WERI-Rb-1 (cell line): ENCODE measurements at places on chromosomes 2 and 18.

DNA sequence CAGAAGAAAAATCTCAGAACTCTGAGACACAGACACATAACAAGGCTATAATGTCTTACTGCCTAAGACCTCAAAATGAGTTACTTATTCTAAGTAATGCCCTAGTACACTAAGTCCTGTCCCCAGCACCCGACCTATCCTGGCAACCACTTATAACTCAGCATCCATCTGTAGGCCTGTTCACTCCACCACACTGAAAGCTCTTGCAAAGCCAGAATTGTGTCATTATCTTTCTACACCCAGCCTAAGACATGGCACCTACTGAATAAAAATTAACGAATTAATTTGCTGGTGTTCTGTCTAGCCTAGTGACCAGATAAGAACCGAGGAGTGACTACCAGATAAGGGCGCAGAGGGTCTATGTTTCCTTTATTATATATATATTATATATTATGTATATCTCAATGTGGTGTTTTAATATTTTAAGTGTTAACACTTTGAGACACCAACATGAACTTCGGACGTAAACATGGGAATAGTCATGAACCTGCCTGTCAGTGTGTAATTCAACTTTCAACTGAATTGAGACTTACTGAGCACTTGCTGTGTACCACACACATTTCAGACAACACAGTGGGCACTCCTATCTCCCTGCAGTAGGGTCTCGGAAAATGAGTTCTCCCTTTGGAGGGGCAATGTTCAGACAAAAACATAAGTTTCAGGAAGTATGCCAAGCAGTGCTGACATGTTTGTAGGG, 27.7 kb downstream of the TMEM131 start:
- no peak for DNase-seq

DNA sequence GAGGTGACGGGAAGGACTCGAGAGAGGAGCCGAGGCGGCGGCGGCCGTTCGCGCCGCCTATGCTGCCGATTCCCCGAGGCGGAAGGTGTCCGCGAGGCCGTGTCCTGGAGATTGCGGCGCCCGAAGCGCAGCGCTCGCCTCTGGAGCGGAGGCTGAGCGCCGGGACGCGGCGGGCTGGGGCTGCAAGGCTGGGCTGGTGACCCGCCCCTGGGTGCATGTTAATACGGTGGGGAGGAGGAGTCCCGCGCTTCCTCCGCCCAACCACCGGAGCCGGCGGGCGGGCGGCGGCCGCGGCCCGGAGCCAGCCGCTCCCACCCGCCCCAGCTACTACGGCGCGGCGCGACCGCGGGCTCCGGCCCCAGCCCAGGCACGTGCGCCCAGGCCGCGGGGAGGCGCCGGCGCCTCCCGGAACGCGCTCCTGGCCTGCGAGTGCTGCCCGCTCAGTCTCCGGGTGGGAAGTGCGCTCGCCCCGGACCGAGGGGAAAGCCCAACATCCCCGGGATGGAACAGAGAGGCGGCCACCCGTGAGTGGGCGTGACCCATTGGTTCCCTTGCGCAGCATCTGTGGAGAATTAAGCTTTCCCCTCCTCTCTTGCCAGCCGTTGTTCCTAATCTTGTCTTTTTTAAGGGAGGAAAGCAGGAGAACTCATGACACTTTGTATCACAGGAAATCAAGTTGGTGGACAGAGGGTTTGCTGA, at the start of gene DLGAP1:
DLGAP1 (minus strand) TSS at position 195 of the 699 bp plus-strand sequence.
- peak; percentile 25 for DNase-seq

GRCh38 chr2:26471289-26471688, 6.6 kb downstream of the OTOF start:
- DNase-seq: peak; percentile 81

- peak; percentile 35 for DNase-seq
These were observed 66.3 kb downstream of the ZEB2 start for GRCh38 chr2:144453486-144454158.

DNA sequence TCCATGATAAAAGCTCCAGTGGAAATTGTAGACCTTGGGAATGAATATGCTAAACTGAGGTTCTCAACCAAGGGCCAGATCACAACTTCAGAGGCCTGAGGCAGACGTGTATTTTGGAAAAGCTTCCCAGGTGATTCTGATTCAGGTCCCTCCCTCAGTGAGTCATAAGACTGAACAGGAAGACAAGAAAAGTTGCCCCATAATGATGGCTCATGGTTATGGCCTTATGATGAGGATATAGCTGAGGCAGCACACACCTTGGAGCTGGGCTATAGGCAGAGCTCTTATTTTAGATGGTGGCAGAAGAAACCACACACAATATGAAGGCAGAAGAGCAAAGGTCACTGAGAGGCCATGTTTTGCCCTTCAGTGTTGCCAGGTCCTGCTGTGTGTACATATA, 9.6 kb downstream of the ANTXR1 start:
- DNase-seq: no peak

GRCh38 chr2:29009711-29010677, 28.9 kb downstream of the TOGARAM2 start:
- DNase-seq: peak; percentile 47

DNA sequence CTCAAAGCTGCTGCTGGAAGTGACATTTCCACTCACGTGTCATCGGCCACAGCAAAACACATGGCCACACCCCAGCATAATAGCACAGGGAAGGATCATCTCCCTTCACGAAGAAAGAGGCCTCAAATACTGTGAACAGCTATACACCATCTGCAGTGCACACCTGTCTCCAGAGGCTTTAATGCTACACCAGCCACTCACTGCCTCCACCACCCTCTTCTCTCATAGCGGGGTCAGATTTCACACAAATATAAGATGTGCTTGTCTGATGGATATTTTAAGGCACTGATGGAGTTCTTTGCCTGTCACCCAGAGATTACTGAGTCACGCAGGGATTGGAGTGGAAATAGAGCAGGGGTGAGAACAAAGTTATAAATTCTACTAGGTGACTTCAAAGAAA, 374.0 kb downstream of the ZNF516 start:
- no peak for DNase-seq

DNA sequence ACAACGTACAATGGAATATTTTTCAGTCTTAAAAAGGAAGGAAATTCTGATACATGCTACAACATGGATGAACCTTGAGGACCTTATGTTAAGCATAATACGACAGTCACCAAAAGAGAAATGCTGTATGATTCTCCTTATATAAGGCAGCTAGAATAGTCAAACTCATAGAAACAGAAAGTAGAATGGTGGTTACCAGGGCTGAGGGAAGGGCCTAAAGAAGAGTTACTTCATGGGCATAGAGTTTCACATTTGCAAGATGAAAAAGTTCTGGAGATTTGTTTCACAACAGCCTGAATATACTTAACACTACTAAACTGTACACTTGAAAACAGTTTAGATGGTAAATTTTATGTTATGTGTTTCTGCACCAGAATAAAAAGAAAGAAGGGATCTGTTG, 113.3 kb downstream of the GALNT1 start:
- DNase-seq: no peak

- DNase-seq: no peak
These were observed at the start of gene MBP for GRCh38 chr18:77132369-77133050. TSS of gene MBP (minus strand) at chr18:77132783. CDS start at chr18:77105261, 27,522 bp downstream.

DNA sequence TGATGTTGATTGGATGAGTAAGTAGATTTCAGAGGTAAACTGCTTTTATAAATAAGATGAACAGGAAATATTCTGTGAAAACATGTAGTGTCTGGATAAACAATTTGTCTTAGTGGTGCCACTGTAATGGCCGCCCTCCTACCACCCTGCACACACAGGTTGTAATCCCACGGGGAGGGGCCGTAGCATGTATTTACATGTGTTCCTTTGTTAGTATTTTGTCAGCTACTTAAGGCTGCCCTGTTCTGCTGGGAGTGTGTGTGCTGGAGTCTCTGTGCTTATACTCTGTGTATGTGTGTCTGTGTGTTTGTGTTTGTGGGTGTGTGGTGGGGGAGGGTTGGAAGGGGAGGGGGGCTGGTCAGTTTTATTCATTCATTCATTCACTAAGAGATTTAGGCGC, 5.1 kb downstream of the TSHZ1 start:
- no peak for DNase-seq

DNA sequence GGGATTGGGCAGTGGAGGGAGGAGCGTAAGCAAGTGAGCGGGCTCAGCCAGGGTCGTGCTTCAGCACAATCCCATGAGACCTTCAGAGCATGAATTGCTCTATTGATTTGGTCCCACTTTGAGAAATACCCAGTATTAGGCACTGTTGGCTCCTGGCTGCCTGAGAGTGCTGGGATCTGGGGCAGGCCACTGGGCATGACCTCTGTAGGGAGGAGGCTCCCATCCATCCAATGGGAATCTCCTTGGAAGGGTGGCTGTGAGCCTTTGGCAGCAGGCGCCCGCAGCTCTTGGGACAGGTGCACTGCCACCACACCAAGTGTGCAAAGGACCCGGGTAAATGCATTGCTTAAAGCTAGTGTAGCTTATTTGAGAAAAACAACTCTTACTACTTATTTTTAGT, 137.5 kb downstream of the LDLRAD4 start:
- no peak for DNase-seq
